ENCODE measurements at places on chromosomes 2 and 18. TPM values are rescaled to one million over a fixed set of nuclear protein-coding genes. Genes with fewer than 3 reads are reported as not detected.

C2orf15 gene
- total RNA-seq: 12.2 TPM

ITGAV gene
- 35.8 TPM for total RNA-seq

LRRTM1 gene
- not detected for total RNA-seq

GAD1 gene
- not detected for total RNA-seq

MRPL19 gene
- total RNA-seq: 163 TPM

CHRNG gene
- not detected for total RNA-seq

LIMS4 gene
- total RNA-seq: 1.1 TPM

DNAJC10 gene
- 178 TPM for total RNA-seq

LRRTM4 gene
- 1.2 TPM for total RNA-seq

NAT8 gene
- 1.9 TPM for total RNA-seq

DNAH6 gene
- total RNA-seq: not detected

LBX2 gene
- total RNA-seq: 4.0 TPM

PXDN gene
- total RNA-seq: not detected

TEX44 gene
- total RNA-seq: not detected

ROCK2 gene
- total RNA-seq: 119 TPM

RMC1 gene
- 19.9 TPM for total RNA-seq

NYAP2 gene
- not detected for total RNA-seq

ADAM23 gene
- not detected for total RNA-seq

COBLL1 gene
- total RNA-seq: 86.8 TPM

CFC1 gene
- total RNA-seq: not detected
